ENCODE measurements at places on chromosomes 12 and 14.

- no peak for DNase-seq
Measured at GRCh38 chr12:121628536-121628935, 2.2 kb downstream of the ORAI1 start.

DNA sequence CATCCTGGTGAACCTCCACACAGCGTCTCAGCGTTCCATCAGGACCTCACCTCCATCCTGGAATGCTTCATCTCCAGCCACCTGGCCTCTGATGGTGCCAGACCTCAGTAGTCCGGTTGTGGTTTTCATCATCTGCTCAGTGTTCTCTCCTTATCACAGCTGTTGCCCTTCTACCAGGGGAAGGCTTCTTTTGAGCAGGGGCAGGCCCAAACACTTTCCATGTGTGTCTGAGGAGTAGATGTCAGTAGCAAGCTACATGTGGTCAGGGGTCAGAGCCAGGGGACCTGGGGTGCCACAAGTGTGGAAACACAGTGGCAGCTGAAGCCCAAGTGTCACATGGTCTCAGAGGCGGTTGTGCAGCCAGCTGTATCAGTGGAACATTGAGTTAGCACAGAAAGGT is 30.2 kb upstream of the FGD4 start:
- DNase-seq = no peak

DNA sequence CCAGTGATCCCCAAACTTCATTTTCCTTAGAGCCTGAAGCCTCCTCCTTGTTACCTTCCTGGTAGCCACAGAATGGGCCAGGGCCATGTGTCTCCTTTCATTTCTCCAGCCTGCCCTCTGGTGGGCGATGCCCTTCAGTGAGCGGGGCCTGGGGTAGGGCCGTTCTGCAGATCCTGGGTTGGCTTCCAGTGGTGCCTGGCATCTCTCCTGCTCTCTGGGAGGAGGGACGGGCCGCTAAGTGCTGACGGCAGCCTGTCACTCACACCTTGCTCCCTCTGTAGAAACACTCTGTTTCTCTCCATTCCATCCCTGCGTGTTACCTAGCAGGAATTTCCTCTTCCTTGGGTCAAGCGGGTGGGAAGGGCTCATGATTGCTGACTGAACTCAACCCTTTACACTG is 232.1 kb downstream of the CACNA1C start:
- DNase-seq = peak; percentile 36

DNA sequence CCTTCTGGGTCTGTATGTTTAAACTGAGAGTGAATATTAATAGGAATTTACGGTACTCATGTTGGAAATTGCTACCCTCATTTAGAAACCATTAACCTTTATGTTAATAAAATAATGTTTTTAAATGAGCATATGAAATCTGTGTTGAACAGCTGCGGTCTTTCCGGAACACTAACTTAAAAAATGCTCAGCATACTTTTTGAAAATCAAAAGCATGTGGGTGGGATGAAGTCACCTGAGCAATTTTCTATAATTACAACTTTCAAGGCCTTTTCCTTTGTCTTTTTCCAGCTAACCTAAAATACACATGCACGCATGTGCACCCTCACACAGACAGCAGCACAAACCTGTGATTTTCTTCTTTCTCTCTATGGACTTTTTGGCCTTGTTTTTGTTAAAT is 39.8 kb downstream of the BORCS5 start:
- DNase-seq = no peak

DNA sequence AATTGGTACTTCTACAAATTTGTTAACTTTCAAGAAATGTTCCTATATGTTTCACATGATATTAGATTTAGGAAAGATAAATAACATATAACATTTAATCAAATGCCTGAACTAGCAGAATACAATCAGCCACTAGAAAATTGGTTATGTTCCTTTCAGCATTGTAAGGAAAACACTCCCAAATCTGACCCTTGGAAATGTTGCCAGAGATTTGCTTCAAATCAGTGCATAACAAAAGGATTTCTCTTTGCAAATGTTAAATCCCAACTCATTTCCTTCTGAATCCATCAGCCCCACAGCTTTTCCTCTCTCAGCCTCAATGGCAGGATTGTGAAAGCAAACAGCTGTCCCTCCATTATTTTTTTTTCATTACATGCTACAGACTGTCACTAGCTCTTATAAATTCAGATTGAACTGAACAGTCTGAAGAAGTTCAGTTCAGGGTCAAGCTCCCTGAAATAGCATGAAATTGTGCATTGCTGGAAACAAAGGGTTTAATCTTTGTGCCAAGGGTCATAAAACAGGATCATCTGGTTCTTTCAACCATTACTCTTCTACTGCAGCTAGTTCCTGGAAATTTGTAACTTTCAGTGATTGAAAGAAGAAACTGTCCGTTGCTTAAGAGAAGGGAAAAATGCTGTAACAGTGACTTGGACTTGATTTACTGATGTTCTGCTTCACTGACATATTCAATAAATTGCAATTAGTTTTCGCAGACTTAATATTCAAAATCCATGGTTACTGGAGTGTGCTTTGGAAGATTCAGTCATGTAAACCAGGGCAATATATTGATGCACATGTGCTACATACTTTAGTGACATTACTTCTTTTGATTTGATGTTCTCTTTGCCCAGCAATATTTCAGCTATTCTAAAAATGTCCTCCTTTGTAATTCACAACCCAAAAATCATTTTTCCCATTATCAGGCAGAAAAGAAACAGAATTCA is 246.4 kb downstream of the RPL10L start:
- DNase-seq = no peak

GRCh38 chr12:104458694-104459367 is 2.1 kb downstream of the CHST11 start:
- no peak for DNase-seq

DNA sequence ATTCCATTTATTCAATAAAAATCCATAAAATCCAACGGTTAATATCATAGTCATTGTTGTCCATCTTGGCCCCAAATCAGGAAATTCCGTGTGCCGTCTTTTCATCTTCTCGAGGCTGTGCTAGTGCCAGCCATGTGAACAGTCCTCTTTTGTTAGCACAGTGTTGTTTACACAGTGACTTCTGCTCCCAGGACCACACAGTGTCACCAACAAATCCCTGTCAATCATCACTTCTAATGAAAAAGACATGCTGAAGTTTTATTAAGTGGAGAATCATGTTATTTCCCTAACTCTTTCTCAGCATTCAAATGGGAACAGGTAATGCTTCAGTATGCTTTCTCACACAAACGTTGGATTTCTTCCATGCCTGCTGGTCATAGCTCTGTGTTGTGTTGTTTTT is 1.9 kb upstream of the SLCO1A2 start:
- DNase-seq = no peak

GRCh38 chr12:111653596-111653995 is 32.2 kb downstream of the BRAP start:
- no peak for DNase-seq

- no peak for DNase-seq
Measured at GRCh38 chr12:91001306-91001705, 3.5 kb downstream of the EPYC start.

DNA sequence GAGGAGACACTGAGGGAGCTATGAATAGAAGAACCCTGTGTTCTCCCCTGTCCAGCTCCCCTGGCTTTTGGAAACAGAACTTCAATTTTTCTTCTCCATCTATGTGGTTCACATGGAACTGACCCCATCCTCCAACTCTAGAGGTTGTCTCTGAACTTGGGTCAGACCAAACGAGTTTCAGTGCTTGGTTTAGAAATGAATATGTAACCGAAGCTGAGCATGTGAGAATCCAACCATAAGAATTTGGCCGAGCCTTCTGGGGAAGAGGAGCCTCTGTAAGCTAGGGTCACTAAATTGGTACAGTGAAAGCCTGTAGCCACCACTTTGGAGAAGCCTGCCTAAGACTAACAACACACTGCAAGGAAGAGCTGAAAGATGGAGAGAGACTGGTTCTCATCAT is 464.4 kb downstream of the ZFP36L1 start:
- DNase-seq = no peak

GRCh38 chr14:75831455-75831854 is 150.3 kb downstream of the TGFB3 start:
- DNase-seq = peak; percentile 12

DNA sequence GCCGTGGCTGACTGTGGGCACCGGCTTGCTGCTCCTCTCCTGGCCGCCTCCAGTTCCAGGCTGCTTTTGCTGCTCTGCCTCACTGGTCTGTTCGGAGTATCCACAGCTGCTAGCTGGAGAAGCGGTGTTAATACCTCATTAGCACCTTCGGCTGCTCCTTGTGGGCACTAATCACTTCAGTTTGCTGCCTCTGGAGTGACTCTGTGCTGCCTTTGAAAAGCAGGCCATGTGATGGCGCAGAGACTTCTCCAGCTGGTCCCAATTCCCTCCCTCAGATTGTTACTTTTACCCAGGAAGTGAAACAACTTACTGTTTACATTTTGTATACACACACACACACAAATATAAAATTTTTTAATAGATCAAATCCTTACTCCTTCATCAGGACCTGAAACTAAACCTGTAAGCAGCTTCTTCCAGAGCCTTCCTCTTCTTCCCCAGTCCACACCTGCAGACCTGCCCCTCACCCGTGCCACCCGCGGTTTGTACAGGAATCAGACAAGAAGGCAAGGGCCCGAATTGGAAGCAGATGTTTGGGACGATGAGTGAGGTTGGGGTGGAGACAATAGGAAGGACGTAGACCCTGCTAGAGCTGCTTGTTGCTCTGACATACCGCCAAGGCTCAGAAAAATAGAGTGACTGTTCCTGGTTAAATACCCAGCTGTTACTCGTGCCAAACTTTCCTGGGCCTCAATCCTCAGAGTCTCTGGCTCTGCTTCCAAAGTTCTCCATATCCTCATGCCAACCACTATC is 41.5 kb upstream of the LTBP2 start:
- no peak for DNase-seq

DNA sequence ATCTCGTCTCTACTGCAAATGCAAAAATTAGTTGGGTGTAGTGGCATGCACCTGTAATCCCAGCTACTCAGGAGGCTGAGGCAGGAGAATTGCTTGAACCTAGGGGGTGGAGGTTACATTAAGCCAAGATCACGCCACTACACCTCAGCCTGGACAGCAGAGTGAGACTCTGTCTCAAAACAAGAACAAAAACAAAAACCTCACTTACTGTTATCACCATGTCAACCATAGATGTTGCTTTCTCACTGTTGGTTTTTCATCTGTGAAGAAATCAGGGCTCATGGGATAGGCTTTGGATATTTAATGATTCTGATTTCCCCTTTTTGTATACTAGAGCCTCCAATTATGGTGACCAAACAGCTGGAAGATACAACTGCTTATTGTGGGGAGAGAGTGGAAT is 49.7 kb upstream of the CHPT1 start:
- no peak for DNase-seq

GRCh38 chr14:101254805-101255764 is 306.2 kb upstream of the DIO3 start:
- DNase-seq = no peak

DNA sequence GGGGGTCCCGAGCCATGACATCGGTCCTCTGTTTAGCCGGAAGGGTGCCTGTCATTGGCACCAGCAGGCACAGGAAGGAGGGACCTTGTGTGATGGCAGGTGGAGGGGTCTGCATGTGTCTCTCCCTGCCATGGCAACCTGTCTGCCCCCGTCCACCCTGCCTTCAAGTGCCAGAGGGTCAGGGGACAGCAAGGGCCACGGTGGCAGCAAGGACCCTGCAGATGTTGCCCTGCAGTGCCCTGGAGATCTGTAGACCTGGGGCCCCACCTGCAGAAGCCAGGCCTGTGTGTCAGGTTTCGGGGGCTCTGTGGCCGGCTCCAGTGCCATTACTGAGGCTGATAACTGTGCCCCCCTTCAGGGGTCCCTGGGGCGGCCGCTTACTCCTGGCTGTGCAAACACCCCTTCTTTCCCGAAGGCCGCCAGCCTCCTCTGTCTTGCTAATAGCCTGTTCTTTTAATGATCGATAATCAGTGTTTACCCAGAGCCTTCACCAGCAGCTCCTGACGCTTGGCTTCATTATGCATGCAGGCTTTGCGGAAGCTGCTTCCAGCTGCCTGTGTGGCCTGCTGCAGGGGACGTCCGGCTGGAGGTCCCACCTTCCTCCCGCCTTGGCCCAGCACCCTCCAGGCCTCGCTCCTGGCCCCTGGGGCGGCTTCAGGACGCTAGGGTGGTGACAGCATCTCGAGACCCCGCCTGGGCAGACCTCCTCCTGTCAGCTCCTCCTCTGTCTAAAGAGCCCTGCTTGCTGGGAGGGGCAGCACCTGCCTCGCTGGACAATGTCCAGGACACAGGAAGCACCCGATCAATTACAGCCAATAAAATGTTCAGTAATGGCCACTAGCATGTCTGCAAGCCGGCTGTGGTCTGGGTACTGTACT is 153.0 kb downstream of the KIF26A start:
- DNase-seq = no peak

- no peak for DNase-seq
Measured at GRCh38 chr14:36223558-36223957, 47.0 kb upstream of the PTCSC3 start.

GRCh38 chr12:70664465-70664881 is 27.2 kb upstream of the PTPRB start:
- no peak for DNase-seq

- no peak for DNase-seq
Measured at GRCh38 chr12:93027041-93027440, 97.9 kb upstream of the EEA1 start.

DNA sequence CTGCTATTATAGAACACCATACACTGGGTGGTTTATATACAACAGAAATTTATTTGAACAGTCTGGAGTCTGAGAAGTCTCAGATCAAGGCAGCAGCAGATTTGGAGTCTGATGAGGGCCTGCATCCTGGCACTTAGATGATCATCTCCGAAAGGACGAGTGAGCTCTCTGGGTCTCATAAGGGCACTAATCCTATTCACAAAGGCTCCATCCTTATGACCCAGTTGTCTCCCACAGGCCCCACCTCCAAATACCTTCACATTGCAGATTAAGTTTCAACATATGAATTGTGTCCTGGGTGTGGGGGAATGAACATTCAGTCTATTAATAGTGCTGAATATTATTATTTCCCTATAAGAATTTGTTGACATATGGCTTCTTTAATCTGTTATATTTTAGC is 53.6 kb downstream of the FBXO34 start:
- no peak for DNase-seq

- DNase-seq = no peak
Measured at GRCh38 chr14:96268431-96269358, 12.7 kb downstream of the BDKRB1 start.

GRCh38 chr14:96565811-96566210 is 63.6 kb downstream of the PAPOLA start:
- no peak for DNase-seq

DNA sequence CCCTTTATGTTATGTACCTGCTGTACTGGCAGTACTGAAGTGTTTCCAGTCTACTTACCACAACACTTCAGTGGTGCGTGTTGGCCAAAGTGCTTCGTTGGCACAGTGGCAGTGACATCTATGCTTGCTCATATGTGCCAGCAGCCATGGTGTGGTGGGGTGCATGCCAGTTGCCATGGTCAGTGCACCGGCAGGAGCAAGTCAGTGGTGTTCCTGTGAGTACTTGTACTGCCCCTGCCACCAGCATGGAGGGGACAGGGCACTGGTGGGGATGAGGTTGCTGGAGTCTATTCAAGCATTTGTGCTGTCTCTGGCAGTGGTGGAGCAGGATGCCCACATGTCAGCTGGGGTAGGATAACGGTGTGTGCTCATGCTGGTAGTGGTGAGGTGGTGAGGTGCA is 800.0 kb downstream of the TRHDE start:
- DNase-seq = no peak

- no peak for DNase-seq
Measured at GRCh38 chr12:53924521-53925405, 13.9 kb upstream of the HOXC13 start.

Data from stimulated activated CD4-positive, alpha-beta T cell treated with anti-CD3 and anti-CD28 coated beads, Interleukin-1b, Interleukin-23, amount 100 ng/mL, for 48 hours (primary cell).